ENCODE measurements at places on chromosomes 11 and 22.

GRCh38 chr11:64752175-64752970, 7.4 kb downstream of the PYGM start:
- DNase-seq = no peak

GRCh38 chr22:23405366-23405851, 174.7 kb downstream of the IGLL1 start:
- DNase-seq = no peak

DNA sequence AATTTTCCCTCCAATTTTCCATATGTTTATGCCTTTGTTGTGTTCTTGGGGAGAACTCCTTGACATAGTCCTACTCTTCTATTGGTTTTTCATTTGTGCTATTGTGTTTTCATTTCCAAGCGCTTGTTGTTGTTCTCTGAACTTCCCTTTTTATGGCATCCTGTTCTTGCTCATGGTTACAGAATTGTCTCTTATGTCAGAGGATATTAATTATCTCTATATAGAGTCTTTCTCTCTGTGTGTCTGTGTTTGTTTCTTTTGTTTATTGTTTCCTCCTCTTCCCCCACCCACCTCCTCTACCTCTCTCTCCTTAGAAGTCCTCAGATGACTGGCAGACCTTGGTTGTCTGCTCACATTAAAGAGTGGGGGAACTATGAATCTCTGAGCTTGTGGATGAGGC, 69.9 kb downstream of the HORMAD2 start:
- no peak for DNase-seq

DNA sequence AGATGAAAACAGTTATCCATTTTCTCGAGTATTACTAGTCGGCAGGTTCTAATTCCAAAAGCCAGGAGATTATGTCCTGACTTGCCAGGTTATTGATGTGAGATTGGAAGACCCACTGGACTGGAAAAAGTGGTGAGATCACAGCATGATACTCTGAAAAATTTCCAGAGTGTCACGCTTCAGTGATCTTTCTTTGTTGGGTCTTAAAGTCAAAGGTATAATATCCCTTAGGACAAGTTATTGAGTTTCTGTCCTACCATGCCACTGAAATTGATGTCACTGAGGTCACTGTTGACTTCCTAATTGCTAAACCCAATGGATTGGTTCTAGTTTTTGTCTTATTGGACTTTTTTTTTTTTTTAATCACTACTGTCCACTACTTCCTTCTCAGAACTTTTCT, 104.5 kb upstream of the GRAMD1B start:
- DNase-seq = peak; percentile 39

GRCh38 chr11:121741761-121742361, 289.1 kb upstream of the SORL1-AS1 start:
- no peak for DNase-seq

GRCh38 chr22:38570779-38571364, 889 bp upstream of the DMC1 start:
- DNase-seq = peak; percentile 71

DNA sequence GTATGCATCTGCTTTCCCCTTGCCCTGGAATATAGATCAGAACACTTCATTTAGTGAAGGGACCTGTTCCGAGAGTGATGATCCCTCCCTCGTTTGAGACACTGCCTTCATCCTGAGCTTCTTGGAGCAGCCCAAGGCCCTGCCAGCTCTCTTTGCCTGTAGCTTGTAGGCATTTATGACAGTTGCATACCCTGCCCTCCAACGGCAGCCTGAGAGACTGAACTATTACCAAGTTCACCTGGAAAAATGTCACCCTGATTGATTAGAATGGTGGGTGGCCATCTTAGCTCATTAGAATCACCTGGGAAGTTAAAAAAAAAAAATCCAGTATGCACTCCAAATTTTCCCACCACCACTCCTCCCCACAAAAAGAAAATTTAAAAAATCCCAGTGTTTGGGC, 1.5 kb downstream of the MICAL3 start:
- no peak for DNase-seq

- DNase-seq = no peak
Measured at GRCh38 chr22:31449506-31449905, 40.1 kb downstream of the EIF4ENIF1 start.

DNA sequence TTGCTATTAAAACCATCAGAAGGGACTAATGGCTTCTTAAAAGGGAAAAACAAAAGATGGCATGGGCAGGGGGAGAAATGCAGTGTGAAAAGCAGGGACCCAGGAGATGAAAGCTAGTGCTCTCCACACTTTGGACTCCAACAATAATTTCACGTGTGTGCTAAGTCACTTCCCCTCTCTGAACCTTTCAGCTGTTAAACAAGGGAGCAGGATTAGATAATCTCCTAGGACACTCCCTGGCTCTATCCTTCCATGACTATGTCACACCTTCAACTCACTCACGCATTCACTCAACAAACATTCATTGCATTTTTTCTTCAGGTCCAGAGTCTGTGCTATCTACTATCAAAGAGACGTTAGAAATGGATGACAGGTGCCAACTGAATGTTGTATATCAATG, 88.7 kb downstream of the SYN3 start:
- no peak for DNase-seq

DNA sequence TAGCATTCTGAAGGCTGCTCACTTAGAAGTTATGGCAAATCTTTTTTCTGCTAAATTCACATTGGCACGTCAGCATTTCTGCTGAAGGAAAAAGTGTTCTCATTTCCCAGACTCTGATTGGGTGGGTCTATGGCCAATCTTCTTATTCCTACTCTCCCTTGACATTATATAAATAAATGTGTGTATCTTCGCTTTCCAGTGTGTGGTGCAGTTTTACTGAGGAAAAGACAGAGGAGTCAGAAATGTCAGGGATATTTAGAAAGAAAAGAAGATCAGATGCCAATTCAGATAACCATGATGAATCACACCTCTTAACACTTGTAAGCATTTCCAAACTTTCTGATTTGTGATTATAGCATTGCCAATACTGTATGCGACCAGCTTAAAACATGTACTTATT, 3.2 kb upstream of the BDNF start:
- DNase-seq = no peak

- DNase-seq = no peak
Measured at GRCh38 chr11:215581-216037, 8.1 kb downstream of the RIC8A start.

GRCh38 chr11:44939673-44940395, 10.8 kb downstream of the TP53I11 start:
- DNase-seq = no peak

DNA sequence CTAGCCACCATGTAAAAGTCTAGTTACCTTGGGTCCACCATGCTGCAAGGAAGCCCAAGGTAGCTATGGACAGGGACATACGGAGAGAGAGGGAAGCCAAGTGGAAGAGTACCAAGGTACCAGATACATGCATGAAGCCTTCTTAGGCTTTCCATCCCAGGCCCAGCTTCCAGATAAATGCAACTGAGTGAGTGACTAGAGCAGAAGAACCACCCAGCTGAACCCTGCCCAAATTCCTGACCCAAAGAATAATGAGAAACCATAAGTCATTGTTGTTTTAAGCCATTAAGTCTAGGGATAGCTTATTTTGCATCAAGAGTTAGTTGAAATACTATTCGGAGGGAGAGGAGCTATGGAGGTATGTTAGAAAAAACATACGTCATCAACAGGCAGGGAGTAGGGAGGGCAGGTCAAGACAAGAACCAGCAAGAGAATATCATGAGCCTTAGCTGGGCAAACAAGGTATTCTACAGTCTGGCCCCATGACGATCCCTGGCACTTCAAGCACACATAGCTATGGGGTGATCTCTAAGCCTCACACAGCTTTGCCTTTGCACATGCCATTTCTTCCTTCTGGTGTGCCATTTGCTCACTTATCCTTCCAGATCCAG, 36.5 kb upstream of the APLNR start:
- no peak for DNase-seq

DNA sequence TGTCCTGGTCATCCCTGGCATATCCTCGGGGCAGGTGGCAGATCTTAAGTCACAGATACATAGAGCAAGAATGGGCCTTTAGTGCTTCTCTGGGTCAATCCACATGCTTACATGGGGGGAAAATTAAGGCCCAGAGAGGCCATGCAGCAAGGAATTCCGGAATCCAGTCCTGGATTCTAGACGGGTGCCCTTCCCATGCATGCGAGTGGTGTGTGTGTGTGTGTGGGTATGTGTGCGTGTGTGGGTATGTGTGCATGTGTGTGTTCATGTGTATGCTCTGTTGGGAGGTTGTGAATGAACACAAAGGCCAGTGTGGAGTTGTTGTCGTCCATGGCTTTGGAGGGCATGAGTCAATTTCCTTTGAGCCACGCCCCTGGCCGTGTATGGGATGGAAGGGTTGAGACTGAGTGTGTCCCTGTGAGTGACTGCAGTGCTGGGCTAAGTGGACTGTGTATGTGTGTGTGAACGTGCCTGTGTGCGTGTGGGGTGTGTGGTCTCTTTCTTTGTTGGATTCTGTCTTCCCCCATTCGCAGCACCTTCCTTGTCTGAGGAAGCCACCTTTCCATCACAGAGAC, 33.4 kb upstream of the EIF3D start:
- DNase-seq = no peak

- DNase-seq = no peak
Measured at GRCh38 chr11:60857378-60858232, 1.9 kb upstream of the PTGDR2 start.

GRCh38 chr11:131136486-131136885, 220.2 kb upstream of the SNX19 start:
- DNase-seq = no peak

- no peak for DNase-seq
Measured at GRCh38 chr11:73645972-73646631, at the start of gene PLEKHB1. Gene PLEKHB1 (plus strand): TSS chr11:73646581. CDS start chr11:73646609, 28 bp downstream.

DNA sequence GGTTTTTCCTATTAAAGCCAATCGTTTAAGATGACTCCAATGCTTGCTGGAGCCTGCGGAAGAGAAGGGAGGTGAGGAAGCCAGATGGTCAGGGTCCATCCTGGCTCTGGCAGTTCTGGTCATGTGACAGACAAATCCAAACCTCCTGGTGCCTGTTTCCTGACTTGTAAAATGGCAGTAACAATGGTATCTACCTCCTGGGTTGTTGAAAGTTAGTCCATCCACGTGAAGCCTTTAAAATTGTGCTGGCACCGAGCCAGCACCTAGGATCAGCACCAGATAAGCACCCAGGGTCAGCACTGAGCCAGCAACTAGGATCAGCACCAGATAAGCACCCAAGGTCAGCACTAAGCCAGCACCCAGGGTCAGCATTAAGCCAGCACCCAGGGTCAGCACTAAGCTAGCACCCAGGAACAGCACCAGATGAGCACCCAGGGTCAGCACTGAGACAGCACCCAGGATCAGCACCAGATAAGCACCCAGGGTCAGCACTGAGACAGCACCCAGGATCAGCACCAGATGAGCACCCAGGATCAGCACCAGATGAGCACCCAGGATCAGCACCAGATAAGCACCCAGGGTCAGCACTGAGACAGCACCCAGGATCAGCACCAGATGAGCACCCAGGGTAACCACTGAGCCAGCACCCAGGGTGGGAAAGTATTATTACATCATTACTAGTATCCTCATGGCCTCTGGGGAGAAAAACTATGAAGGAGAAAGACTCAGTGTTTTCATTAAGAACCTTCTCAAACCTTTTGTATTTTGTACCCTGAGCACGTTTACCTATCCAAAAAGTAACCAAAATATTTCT, 17.2 kb downstream of the KIAA0930 start:
- no peak for DNase-seq

GRCh38 chr22:33962409-33962808, 42.1 kb upstream of the LARGE1 start:
- DNase-seq = no peak

DNA sequence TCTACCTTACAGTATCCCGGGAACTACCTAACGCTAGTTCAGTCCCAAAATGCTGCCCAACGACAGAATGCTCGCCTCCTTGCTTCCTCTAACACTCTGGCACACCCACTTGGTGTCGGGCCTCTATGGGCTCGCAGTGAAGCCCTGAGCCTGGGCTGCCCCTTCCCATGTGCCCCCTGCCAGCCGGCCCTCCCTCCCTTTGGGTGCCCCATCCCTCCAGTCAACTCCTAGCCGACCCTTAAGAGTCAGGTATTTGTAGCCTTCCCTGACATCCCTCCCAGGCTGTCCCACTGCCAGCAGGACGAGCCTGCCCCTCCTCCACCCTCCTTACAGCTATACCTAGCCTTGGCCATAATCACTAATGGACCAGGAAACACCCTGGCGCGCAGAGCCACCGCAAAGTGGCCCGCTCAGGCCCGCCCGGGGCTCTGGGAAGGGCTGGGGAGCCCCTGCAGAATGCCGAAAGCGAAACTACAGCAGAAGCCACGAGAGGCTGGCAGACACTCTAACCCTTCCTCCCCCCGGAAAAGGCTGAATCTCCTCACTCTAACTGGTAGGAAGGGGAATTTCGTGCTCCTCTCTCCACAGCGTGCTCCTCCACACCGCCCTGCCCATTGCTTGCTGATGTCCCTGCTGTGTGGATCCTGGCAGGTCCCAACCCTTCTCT, 8.2 kb downstream of the CBX7 start:
- DNase-seq = no peak

- no peak for DNase-seq
Measured at GRCh38 chr11:132312701-132313111, 942.3 kb downstream of the NTM start.

- DNase-seq = peak; percentile 5
Measured at GRCh38 chr22:20524004-20524481, 16.6 kb downstream of the MED15 start.

DNA sequence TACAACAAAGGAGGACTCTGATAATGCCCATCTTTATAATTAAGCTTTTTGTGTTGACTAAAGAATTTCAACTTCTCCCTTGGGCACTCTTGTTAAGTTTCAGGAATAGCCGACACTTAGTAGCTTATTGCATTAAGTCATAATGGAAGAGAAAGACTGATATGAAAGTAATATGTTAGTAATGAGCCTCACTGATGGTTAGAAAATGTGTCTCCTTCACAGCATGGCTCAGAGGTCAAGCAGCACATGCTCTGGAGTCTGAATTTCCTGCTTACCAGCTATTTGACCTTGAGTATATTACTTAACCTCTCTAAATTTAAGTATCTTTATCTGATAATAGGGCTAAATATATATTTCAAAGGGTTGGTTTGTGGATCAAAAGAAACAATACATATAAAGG, 39.0 kb downstream of the PDGFD start:
- no peak for DNase-seq

DNA sequence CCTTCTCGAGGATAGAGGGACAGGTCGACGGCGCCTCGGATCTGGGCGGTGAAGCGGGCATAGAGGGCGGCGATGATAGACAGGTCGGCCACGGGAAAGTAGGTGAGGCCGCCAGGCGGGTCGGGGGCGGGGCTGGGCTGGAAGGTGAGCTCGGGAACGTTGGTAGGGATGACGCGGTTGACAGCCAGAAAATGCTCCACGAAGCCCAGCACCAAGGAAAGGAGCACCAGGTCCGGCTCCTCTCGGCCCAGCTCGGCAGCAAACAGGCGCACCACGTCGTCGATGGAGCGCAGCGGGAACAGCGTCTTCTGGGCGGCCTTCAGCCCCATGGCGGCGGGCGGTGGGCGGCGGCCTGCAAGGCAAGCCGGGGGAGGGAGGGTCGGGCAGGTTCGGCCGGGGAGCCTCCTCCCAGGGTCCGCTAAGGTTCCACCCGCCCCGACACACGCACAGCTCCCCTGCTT, 540 bp downstream of the MEN1 start:
- DNase-seq = peak; percentile 65

Data from NCI-H1417 (cell line).